Suprapubic skin (tissue), 4 donors: ENCODE measurements at places on chromosomes 7 and 10.
A peak's percentile ranks its signal among the peaks of the same experiment; 100 is the strongest.

DNA sequence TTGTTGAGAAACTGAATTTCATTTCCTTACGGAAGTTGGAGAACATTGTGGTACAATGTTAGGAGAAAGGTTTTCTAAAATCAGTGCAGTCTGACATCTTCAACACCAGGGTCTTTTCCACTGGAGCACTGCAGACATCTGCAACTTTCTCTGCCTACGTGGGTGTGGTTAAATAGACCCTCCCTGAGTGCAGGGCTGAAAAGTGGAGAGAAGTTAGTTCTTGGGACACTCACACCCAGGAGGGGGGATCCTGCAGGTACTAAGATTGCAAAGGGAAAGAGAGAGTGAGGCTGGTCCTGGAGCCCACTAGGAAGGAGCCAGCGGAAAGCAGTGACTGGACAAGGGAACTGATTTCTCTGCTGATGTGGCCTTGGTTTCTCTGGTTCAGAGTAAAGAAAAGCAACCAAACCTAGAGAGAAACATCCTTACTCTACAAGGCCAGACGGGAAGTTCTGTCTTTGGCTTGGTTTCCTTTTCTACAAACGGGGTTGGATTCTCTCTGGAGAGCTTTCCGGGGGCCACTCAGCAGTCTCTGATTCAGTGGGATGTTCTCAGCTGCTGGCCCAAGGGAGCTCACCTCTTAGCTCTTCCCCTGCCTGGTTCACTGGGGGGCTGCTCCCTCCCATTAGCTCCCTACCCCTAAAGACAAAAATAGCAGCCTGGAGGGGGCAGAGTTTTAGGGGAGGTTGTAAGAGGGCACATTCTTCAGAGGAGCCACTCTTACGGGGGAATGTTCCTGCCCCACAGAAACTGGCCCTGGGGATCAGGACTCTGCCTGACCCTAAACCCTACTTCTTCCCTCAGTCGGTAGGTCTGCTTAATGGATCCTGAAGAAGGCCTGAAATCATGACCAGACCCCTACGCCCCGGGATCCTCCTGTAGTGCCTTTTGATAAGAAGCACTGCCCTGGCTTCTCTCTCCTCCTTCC, 2.7 kb downstream of the UPP1 start:
- no peak overlapping the region for H3K4me3 ChIP-seq
- H3K27me3 ChIP-seq = no peaks in the 10 kb centered on the region
- DNase-seq = no peak
- H3K4me1 ChIP-seq = peaks cover 39% of the 10 kb centered on the region
- peaks cover 35% of the 10 kb centered on the region for H3K36me3 ChIP-seq

DNA sequence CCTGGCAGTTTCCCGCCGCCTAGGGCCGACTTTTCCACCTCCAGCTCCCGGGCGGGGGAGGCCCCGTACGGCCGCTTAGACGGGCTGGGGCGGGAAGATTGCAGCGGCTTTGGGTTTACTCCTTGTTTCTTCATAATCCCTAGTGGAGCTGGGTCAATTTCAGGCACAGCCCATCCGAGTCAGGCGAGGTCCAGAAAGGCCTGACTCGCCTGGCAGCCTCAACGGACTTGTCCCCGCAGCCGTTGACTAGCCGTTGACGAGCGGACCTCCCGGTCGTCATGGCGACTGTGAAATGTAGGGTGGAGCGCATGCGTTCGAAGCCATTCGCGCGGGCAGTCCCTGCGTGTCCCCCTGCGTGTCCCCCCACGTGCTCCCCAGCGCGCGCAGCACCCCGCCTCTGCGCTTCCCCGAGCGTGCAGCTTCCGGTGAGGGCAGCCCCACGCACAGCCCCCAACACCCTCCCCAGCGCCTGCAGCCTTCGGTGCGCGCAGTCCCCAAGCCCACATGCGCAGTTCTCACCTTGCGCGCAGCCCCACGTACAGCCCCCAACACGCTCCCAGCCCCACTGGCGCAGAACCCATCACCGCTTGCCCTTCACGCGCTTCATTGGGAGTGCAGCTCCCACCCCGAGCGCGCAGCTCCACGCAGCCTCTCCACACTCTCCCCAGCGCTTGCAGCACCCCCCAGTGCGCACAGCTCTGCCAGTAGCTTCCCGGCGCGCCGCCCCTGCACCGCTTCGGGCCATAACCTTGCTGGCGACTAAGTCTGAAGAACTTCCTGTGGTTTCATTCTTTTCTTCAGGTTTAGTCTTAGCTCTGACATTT, 67.8 kb downstream of the TBX20 start:
- peaks cover 30% of the 10 kb centered on the region for H3K27me3 ChIP-seq
- H3K36me3 ChIP-seq = no peaks in the 10 kb centered on the region
- H3K27ac ChIP-seq = no peak overlapping the region

DNA sequence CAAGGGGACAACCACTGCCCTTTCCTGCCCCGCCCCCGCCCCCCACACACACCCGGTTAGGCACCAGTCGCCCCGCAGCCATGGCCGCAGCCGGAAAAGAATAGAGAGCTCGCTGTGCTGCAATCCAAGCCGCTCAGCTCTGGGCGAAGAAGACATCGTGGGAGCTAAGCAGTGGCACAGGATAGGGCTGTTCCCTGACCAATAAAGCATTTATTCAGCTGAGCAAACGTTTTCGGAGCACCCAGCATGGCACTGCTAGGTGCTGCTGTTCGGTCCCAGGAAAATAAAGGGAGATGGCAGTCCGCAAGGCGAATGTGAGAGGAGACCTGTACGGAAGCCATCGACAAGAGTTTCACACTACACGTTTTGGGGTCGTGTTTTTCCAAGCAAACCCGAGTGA, 18.3 kb downstream of the SKIDA1 start:
- DNase-seq = no peak
- no peak overlapping the region for H3K27ac ChIP-seq
- H3K4me3 ChIP-seq = no peak overlapping the region
- no peaks in the 10 kb centered on the region for H3K36me3 ChIP-seq
- H3K27me3 ChIP-seq = no peaks in the 10 kb centered on the region

- no peak for DNase-seq
- H3K36me3 ChIP-seq = no peaks in the 10 kb centered on the region
- no peak overlapping the region for H3K4me3 ChIP-seq
- no peaks in the 10 kb centered on the region for H3K4me1 ChIP-seq
- H3K27ac ChIP-seq = no peak overlapping the region
Observed at GRCh38 chr7:12052211-12052610, 158.9 kb upstream of the TMEM106B start.

- DNase-seq = no peak
- no peaks in the 10 kb centered on the region for H3K36me3 ChIP-seq
- H3K27me3 ChIP-seq = no peaks in the 10 kb centered on the region
- H3K4me3 ChIP-seq = no peak overlapping the region
- no peak overlapping the region for H3K27ac ChIP-seq
- H3K4me1 ChIP-seq = peaks cover 41% of the 10 kb centered on the region
Observed at GRCh38 chr7:47482013-47482875, 99.7 kb downstream of the TNS3 start.

DNA sequence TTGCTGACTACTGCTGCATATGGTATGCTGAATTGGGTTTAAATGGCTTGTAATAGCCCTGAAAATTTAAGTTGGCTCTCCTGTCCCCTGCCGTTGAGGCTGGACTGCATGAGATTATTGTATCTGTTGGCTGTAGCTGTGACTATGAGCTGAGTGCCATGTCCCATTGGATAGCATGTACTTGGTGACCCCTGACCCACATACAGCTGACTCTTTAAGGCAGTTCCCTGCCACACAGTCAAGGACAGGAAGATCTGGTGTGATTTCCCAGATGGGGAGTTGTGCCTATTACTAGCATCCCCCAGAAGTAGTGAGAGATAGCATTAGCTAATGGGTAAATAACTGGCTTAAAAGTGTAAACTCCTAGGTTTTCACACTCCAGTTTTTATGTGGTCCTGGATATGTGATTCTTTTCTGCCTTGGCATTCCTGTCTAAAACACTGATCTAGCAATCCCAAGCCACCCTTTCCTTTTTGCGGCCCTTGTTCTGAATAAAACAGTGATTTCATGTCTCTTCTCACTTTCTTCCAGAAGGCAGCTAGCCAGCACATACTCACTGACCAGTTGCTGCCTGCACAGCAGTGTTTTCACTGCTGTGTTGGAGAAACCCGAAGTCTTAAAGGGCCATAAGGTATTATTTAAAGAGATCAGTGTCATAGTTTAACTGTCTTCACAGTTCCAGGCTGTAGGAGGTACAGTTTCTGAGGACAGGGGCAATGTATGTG, 35.9 kb downstream of the LRRC4 start:
- H3K36me3 ChIP-seq = peaks cover 24% of the 10 kb centered on the region
- H3K4me1 ChIP-seq = peaks cover 4% of the 10 kb centered on the region
- DNase-seq = no peak
- no peak overlapping the region for H3K4me3 ChIP-seq
- H3K27ac ChIP-seq = no peak overlapping the region
- no peaks in the 10 kb centered on the region for H3K27me3 ChIP-seq

GRCh38 chr10:61896854-61897661, 4.4 kb upstream of the ARID5B start:
- DNase-seq = no peak
- no peaks in the 10 kb centered on the region for H3K36me3 ChIP-seq
- peaks cover 37% of the 10 kb centered on the region for H3K4me1 ChIP-seq
- peak overlapping the region; percentile 44 for H3K4me3 ChIP-seq
- H3K27me3 ChIP-seq = no peaks in the 10 kb centered on the region
- peak overlapping the region; percentile 57 for H3K27ac ChIP-seq
